DMS153 (cell line): ENCODE measurements at places on chromosomes 4 and X.

DNA sequence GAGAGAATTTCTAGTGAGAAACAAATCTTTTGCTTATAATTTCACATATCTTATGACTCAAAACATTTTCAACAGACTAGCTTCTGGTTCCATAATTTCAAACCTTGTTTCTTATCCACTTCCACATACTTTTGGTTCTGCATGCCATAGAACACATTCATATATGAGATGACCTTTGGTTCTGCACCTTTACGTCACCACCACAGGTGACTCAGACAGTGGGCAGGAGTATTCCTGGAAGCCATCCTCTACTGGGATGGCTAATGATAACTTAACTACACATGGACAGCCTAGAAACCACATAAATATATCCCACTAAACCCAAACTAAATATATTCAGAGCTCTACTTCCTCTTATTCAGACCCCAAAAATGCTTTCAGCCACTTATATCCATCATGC lies 133.3 kb downstream of the DCK start:
- DNase-seq, result no peak

DNA sequence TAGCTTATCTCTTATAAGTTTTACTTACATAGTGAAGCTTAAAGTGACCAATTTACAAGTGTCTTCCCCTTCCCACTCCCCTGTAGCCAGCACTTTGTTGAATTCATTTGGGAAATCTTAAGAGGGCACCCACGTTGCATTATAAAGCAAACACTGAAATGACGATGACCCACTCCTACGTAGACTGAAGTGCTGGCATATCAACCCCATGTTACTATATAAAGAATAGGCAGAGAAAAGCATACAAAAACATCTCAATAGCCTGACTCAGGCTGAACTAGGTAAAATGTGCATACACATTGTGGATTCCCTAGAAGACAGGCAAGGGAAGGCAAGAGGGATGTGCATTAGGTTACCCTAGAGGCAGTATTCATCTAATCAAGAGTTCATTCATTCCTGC lies 313.4 kb downstream of the TENM3 start:
- DNase-seq, result peak; percentile 59

DNA sequence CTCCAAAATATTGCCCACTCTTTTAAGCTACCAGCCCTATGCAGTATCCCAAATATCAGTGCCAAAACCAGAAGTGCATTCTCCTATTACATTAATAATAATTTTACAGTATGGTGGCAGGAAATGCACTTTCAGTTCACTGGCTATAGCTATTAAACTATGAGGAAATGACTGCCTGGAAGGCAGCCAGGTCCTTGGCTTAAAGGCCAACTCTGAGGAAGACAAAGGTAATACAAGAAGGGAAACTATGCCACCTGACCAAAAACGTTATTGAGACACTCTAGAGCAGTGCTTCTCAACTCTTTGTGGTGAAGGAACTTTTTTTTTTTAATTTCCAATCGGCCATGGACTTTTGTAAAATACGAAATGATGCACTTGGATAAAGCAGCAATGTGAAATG lies 133.6 kb upstream of the VAMP7 start:
- peak; percentile 82 for DNase-seq

- DNase-seq, result no peak
These were observed 876 bp downstream of the MPP1 start for GRCh38 chrX:154804261-154804956.

- DNase-seq, result no peak
These were observed 152.3 kb downstream of the WDFY3 start for GRCh38 chr4:84814094-84814750.

GRCh38 chr4:41360214-41360920 lies 103.6 kb downstream of the UCHL1 start:
- DNase-seq, result peak; percentile 39
